ENCODE measurements at places on chromosomes 11 and 22. TPM values are rescaled to one million over a fixed set of nuclear protein-coding genes. Genes with fewer than 3 reads are reported as not detected.

The SPI1 gene
- total RNA-seq = 5.0 TPM

The APOBEC3G gene
- total RNA-seq = 6.6 TPM

The TM7SF2 gene
- 13.2 TPM for total RNA-seq

The C22orf31 gene
- total RNA-seq = 0.62 TPM

The OR8D1 gene
- 0.10 TPM for total RNA-seq

The CELSR1 gene
- 18.1 TPM for total RNA-seq

The CHEK1 gene
- total RNA-seq = 9.1 TPM

The IL18 gene
- 5.2 TPM for total RNA-seq

The POU2AF2 gene
- 0.41 TPM for total RNA-seq

The NLRP6 gene
- total RNA-seq = not detected

The SAA2 gene
- not detected for total RNA-seq

The KCTD21 gene
- total RNA-seq = 4.1 TPM

The ANAPC15 gene
- 13.5 TPM for total RNA-seq

The HBB gene
- 162 TPM for total RNA-seq

The SCGB1D2 gene
- not detected for total RNA-seq

The GAL3ST3 gene
- not detected for total RNA-seq

The SHANK2 gene
- 5.9 TPM for total RNA-seq

The SOX6 gene
- total RNA-seq = 45.0 TPM

The SYCE3 gene
- not detected for total RNA-seq

The KCNJ5 gene
- 6.1 TPM for total RNA-seq

The MMP8 gene
- 0.51 TPM for total RNA-seq

The CD248 gene
- total RNA-seq = 37.6 TPM

The CFAP300 gene
- total RNA-seq = 1.6 TPM

The TRABD gene
- total RNA-seq = 18.5 TPM

The SYT12 gene
- 0.41 TPM for total RNA-seq

The MS4A15 gene
- not detected for total RNA-seq

The B4GALNT4 gene
- total RNA-seq = 22.9 TPM

The PGA5 gene
- total RNA-seq = not detected

The TMEM132A gene
- total RNA-seq = 29.7 TPM

The OR52A1 gene
- not detected for total RNA-seq

The OR2AG2 gene
- total RNA-seq = not detected

The INPP5J gene
- total RNA-seq = 3.5 TPM

The HEPN1 gene
- not detected for total RNA-seq

The NCR3LG1 gene
- total RNA-seq = 1.0 TPM

The OR4A15 gene
- total RNA-seq = not detected

The UBQLN3 gene
- total RNA-seq = not detected

The PTGDR2 gene
- 1.3 TPM for total RNA-seq

The KDM4D gene
- total RNA-seq = 0.62 TPM

The B3GAT1 gene
- 0.41 TPM for total RNA-seq

The SLC37A2 gene
- total RNA-seq = 3.9 TPM

The SCGB1A1 gene
- total RNA-seq = not detected

The SDHD gene
- total RNA-seq = 190 TPM

The OR52N5 gene
- total RNA-seq = not detected

The OR51E1 gene
- 1.9 TPM for total RNA-seq

The OR5B21 gene
- total RNA-seq = not detected

The PACSIN3 gene
- total RNA-seq = 263 TPM

The MUC5AC gene
- total RNA-seq = not detected

The LMO2 gene
- total RNA-seq = 16.1 TPM

The SLC25A18 gene
- not detected for total RNA-seq

The DGCR6 gene
- 24.4 TPM for total RNA-seq

The TSKU gene
- 14.6 TPM for total RNA-seq

The CARD18 gene
- total RNA-seq = not detected

The GGTLC3 gene
- total RNA-seq = not detected

The TMEM25 gene
- 24.9 TPM for total RNA-seq
